ENCODE measurements at places on chromosomes 12 and 14. TPM values are rescaled to one million over a fixed set of nuclear protein-coding genes. Genes with fewer than 3 reads are reported as not detected.
A peak's percentile ranks its signal among the peaks of the same experiment; 100 is the strongest.

PLEK2 gene
- total RNA-seq, result 0.77 TPM

CLEC2A gene
- not detected for total RNA-seq

EIF2B1 gene
- 40.2 TPM for total RNA-seq

NRIP2 gene
- total RNA-seq, result 3.4 TPM

C12orf50 gene
- 0.11 TPM for total RNA-seq

FAM222A gene
- 7.3 TPM for total RNA-seq

RD3L gene
- total RNA-seq, result not detected

TAS2R20 gene
- total RNA-seq, result 14.6 TPM

SMCO3 gene
- 7.4 TPM for total RNA-seq

DNA sequence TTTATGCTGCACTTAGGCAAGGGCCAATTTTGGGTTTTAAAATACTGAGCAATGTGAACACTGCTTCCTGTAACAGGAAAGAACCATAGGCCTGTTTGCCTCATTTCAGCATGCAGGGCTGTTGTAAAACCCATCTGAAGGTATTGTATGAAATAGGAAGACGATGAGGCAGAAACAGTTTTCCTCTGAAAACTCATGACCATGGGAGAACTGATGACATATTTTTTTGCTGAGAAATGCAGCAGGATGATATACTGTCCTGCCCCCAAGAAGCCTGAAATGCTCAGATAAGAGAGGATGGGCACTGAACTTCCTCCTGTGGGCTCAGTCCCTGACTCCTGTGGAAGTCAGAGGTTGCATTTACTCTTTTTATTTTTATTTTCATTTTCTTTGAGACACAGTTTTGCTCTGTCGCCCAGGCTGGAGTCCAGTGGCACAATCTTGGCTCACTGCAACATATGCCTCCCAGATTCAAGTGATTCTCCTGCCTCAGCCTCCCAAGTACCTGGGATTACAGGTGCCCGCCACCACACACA is 17.4 kb downstream of the PYGL start:
- DNase-seq, result no peak

- no peak for DNase-seq
These were observed 372.6 kb downstream of the BCL11B start for GRCh38 chr14:98899441-98899840.

- DNase-seq, result no peak
These were observed 441 bp downstream of the RAB5B start for GRCh38 chr12:55974308-55974730.

DNA sequence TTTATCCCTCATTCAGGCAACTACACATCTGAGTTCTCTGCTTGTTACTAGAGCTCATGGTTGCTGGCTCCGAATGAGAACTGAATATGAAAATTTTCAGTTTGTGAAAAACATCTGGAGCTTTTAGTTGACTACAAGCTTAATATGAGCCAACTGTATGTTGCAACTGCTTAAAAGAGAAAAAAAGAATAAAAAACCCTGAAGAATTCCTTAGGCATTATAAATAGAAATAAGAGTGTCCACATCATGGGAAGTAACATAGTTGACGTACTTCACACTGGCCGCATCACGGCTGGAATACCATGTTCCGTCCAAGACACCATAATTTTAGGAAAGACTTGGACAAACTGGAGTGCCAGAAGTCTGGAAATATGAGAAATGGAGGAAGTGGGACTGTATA is 57.9 kb downstream of the PDE3A start:
- DNase-seq, result no peak

GRCh38 chr12:27711317-27711682 is 668 bp downstream of the MRPS35 start:
- no peak for DNase-seq

DNA sequence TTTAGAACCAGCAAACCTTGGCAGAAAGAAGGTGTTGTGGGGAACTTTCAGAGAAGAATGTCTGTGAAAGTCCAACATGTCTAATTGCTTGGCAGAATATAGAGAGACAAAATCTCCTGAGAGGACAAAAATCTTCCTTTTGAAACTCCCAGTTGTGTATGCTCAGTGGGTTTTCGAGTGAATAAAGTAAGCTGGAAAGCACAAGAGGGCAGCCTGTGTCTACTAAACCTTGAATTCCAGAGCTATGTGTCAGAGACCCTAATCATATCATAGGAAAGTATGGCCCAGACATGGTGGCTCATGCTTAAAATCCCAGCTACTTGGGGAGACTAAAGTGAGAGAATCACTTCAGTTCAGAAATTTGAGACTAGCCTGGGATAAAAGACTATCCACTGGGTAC is 661.2 kb downstream of the SLC16A7 start:
- DNase-seq, result no peak

- DNase-seq, result no peak
These were observed 288.5 kb downstream of the KSR2 start for GRCh38 chr12:117680312-117680711.

DNA sequence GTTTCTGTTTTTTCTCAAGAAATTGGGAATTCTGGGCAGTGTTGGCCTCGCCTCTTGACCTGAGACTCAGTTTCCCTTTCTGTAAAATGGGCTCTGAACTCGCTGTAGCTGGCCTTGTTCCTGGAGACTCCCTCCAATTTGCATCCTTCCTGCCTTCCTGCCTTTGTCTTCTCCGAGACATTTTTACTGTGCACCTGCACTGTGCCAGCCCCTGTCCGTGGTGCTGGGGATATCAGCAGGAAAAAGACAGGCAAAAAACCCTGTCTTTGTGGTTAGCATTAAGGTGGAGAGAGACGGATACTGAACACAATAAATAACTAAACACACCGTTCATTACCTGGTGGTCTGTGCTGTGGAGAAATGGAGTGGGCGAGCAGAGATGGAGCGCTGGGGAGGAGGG is 129.8 kb downstream of the AACS start:
- no peak for DNase-seq

- no peak for DNase-seq
These were observed 1.1 kb downstream of the HDAC7 start for GRCh38 chr12:47818467-47819137.

- DNase-seq, result peak; percentile 42
These were observed 23.0 kb downstream of the OR10P1 start for GRCh38 chr12:55659486-55660385.

DNA sequence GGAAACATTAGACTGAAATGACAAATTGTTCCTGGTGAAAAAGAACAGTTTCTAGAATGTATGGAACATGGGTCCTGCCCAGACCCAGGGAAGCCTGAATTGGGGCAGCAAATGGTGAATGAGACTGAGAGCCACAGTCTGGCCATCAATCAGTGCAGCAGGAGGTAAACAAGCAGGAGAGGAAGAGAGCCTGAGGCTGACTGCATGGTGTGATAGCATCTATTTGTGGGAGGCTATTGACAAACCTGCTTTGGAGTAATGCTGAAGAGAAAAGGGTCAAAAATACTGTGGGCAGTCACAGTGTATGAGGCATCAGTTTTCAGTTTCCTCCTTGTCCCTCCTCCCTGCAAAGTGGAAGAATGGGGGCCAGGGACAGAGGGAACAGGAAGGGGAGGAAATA is 136.8 kb downstream of the ANKS1B start:
- no peak for DNase-seq

DNA sequence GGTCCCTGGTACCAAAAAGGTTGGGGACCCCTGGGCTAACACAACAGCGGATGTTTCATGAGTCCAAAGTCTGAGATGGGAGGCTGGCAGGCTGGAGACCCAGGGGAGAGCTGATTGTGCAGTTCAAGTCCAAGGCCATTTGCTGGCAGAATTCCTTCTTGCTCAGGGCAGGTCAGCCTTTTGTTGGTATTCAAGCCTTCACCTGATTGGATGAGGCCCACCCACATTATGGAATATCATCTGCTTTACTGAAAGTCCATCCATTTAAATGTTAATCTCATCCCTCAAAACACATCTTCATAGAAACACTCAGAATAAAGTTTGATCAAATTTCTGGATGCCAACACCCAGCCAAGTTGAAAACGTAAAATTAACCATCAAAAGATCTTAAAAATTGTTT is 52.9 kb downstream of the GSC start:
- no peak for DNase-seq

GRCh38 chr12:80195074-80195726 is 95.9 kb downstream of the OTOGL start:
- peak; percentile 33 for DNase-seq

DNA sequence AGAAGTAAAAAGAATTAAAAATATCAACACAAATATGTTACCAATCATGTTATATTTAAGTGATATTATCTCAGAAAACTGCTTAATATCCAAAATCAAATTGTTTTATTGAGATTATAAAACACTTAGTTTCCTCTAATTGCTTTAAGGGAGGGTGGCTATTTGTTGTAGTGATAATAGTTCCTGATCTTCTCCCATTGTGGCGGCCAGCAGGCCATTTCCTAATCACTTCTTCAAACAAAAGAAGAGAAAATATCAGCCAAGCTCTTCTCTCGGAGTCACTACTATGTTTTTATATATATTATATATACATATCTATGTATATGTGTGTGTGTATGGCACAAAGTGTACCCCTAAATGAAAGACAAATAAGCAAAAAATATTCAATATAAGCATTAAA is 31.5 kb downstream of the ERO1A start:
- no peak for DNase-seq

- peak; percentile 35 for DNase-seq
These were observed 384.9 kb downstream of the SOX5 start for GRCh38 chr12:23564451-23565152.

DNA sequence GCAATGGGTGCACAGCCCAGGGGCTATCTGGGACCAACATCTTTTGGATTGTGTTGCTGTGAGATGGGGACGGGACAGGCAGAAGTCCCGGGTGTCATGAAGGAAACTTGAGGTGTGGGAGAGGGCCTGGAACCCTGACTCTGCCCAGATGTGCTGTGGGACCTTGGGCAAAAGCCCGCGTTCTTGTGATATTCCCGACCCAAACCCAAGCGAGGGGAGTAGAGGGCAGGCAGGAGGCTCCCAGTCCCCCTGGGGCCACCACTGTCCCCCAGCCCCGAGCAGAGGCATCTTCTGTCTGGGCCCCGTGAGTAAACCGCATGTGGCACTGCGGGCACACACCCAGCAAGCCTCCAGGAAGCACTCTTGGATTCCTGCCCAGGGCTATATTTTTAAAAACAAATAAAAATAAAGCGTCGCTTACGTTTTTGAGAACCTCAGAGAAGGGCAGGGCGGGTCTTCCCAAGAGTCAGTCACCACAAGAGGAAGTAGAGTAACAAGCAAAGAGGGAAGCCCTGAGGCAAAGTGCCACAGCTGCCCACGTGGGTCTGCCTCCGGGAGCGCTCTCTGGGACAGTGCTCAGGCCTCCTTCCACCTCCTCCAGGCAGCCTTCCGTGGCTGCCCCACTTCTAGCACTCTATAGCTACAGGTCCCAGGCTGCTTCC is 39.5 kb downstream of the BEGAIN start:
- DNase-seq, result no peak

DNA sequence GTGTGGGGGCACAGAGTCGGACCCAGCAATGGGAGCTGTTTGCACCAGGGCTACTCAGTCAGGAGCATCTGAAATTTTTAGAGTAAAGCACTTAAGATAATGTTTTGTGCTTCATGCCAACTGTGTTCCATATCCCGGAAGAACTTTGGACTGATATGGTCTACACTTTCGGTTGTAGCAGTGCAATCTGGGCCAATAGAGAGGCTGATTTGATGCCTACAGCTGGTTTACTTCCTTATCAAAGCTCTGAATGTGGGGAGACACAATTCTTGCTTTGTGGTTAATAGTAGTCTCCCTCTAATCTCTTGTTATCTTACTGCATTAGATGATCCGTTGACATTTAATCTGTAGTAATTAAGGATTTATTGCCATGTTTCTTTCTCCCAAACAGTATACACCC is 7.8 kb upstream of the VDR start:
- no peak for DNase-seq

DNA sequence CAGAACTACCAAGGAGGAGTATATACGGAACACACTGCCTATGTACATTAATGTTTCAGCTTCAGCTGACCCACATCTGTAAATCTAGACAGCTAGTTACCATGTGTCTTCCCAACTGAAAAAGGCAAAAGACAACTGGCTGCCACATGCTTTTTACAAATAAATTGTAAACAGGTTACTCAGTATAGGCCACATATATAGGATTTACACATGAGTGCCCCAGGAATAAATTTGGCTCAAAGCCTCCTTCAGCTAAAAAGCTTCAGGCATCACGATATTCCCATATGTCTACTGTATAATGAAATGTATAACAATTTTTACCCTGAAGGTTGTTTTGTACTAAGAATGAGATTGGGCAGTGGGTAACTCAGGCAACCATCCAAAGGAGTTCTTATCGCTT is 175.9 kb upstream of the BMP4 start:
- DNase-seq, result no peak

GRCh38 chr12:24155042-24155441 is 205.6 kb upstream of the SOX5 start:
- no peak for DNase-seq

GRCh38 chr14:23299211-23299957 is 3.3 kb downstream of the PPP1R3E start:
- no peak for DNase-seq

- peak; percentile 16 for DNase-seq
These were observed 80.4 kb upstream of the SINHCAF start for GRCh38 chr12:31406345-31406744.

All from spinal cord (tissue), 10 donors.